ENCODE measurements at places on chromosomes 3 and 15.

DNA sequence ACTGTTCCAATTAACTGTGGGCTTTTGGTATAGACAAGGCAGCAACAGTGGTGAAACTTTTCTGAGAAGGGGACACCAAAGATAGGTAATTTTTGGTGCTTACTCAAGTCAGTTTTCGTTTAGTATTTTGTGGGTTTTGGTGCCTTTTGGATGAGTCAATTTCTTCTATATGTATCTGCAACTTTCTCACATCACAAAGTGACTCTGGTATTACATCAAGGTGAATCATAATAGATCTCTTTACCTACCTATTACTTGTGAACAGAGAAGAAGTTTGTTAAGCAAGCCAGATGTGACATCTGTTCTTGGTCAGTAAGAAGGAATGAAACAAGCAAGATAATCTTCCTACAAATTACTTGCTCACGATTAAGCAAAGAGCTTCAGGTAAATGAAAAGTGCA is 732.4 kb upstream of the DPPA4 start:
- DNase-seq, result no peak

DNA sequence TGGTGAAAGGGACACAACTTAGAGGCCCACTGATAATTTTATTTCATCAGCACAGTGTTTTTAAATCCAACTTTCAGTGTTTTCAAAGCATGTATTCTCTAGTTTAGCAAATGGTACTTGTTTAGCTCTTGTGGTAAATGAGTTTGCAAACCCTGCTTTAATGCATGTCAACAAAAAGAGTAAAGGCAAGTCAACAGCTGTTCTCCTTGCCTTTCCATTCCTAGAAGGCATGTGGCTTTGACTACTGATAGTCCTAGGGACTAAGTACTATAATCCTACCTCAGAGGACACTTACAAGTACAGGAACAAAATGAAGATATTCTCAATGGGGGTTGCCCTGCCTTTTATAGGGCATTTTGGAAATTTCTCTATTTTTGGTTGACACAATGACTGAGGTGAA is 13.1 kb downstream of the NPTN start:
- DNase-seq, result no peak

- no peak for DNase-seq
Observed at GRCh38 chr15:78149805-78150751, 916 bp downstream of the IDH3A start.

DNA sequence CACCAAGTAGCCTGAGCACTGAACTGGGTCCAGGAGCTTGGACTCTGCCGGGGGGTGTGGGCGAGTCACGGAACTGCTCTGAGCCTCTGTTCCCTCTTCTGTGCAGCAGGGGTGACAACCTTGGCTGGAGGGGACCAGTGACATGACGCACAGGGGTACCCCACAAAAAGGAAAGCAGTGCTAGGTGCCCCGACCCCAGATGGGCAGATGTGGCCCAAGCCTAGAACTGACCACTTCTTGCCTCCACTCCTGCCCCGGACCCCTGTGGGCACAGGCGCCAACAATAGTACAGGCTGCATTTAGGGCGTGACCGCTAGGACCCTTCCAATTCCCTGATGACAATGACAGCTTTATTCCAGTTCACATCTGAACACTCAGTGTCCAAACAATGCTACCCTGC is 255.9 kb upstream of the LYSMD4 start:
- DNase-seq, result no peak

GRCh38 chr3:3260870-3261269 is 81.4 kb upstream of the CRBN start:
- DNase-seq, result no peak

DNA sequence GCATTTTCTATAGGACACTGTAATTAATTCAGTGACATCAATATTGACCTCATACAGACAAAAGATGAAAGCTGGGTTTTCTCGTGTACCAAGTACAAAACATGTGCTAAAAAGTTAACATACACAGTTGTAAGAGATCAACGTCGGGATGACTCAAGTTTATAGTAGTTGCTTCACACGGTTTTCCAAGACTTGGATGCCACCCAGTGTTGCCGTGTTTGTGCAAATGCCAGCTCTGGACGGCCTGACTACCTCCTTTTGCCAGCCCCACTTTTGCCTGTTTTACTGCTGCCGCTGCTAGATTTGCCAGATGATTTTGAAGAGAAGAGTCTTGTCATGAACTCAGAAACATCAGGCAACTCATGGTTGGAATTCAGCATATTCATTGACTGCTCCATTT is 17.6 kb downstream of the EMC7 start:
- no peak for DNase-seq

DNA sequence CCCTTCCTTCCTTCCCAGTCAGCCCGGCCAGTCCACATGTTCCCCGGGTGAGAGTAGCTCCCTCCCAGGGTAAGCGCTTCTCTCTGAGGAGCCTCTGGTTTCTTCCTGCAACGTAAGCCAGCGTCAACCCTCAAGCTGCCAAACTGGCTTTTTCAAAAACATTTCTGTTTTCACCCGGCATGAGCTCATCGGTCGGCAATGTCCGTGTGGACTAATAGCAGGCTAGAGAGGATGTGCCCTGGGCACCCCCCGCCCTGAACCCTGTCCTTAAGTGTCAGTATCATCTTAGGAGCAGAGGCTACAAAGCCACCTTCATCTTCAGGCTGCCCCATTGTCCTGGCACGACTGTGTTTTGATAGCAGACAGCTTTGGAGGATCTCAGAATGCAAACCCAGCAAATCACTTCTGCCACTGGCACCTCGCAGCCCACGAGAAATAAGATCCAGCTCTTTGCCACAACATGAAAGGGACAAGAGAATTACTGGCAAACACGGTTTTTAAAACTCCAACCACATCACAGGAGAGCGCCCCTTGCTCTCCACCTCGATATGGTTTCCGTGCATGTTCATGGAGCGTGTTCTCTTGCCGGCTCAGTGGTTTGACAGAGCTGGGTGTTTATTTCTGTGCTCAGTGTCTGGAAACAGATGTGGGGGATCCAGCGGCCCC is 9.9 kb downstream of the ALDH1A3 start:
- no peak for DNase-seq

DNA sequence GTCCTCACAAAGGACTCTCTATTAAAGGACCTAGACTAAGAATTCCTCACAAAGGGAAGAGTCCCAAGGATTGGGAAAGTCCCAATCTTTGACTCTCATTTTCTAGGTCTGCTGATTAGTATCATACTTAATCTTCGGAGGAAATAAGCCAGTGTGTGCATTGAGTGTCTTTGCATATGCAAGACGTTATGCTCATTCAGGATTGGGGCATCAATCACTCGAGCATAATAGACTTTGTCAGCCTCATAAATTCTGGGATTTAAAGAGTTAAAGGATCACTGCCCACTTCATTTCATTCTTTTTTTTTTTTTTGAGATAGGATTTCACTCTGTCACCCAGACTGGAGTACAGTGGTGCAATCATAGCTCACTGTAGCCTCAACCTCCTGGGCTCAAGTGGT is 154.3 kb downstream of the RBPMS2 start:
- no peak for DNase-seq

DNA sequence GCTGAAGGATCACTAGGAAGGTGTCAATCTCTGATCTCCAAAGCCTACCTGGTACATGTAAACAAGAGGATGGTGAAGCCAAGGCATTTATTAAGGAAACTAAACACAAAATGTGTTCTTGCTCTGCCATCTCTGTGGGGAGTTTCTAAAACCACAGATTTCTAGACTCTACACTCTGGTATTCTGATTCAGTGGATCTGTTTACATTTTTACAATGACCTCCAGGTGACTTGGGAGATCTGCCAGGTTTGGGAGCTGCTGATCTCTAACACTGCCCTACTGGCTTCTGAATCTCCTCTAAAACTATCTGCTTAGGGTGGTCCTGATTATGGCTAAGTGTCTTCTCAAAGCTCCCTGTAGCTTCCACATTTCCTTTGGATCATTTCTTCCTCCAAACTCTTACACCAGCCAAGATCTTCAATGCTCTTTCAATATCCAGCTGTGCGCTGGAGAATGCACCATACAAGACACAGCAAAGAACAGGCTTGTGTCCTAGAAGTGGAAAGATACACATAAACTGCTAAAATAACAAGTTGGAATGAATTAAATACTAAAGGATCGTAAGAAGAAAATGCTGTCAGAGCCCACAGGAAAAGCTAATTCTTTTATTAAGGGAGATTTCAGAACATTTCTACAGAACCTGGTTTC is 72.7 kb downstream of the GREM1 start:
- no peak for DNase-seq

DNA sequence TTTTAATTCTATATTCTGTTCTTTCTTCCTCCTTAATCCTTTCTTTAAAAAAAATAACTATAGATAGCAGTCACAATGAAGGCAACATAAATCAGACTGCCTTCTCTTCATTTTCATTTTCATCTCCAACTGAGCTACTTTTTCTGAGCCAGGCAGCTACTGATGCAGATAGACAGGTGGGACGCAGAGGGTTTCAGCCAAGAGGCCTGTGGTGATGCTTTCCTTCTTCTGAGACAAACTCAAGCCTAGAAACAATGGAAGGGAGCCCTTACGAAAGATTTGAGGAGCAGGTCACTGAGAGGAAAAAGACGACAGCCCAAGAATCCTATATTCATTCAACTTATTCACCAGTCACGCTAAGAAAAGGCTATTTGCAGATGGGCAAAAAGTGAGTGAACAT is 220.0 kb upstream of the MLF1 start:
- no peak for DNase-seq

DNA sequence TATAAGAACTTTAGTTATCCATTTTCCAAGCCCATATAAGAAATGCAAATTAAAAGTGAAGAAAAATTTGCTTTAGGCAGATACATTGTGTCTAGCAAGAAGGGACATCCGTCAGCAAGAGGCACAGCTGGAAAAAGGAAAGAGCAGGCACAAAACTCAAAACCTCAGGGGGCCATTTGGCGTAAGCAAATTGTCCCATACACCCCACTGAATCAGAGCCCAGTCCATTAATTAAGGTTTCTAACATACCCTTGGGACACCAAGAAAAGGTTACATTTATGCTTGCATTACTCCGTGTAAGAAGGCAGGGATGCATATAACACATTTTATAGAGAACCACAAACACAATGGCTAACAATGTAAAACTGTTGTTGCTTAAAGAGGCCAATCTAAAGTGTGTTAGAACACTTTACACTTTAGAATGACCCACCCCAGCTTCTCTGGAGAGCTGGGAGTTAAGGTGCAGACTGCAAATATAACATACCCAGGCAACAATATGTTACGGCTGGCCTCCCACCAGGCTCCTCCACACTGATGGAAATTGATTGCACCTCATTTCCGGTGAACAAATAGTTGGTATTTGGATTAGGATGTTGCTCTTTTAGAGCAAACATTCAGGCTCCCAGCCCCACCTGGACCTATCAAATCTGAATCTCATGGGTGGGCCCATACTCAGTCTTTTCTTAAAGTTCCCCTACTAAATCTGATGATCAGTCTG is 23.2 kb downstream of the SEMA5B start:
- DNase-seq, result no peak

DNA sequence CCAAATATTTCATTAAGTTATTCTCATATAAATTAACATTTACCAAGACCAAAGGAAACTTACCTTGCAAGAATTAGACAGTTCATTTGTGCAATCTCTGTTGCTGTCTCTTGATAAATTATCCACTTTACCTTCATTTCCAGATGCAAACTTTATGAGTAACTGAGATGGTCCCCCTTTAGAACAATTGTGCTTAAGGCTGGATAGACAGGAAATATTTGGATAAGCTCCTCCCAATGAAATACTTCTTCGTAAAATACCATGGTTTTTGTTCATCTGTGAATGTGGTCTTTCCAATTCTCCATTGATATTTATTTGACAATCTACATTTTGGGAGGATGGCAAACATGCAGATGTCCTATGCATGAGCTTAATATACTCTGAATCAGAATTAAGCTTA is 78.2 kb downstream of the NEDD4 start:
- no peak for DNase-seq

GRCh38 chr3:143604402-143605185 is 243.7 kb downstream of the SLC9A9 start:
- DNase-seq, result no peak

- no peak for DNase-seq
Observed at GRCh38 chr3:24437326-24437725, 57.3 kb downstream of the THRB start.

GRCh38 chr3:66442254-66443117 is 58.3 kb downstream of the LRIG1 start:
- no peak for DNase-seq

- no peak for DNase-seq
Observed at GRCh38 chr3:49841126-49841696, 15.2 kb downstream of the TRAIP start.

DNA sequence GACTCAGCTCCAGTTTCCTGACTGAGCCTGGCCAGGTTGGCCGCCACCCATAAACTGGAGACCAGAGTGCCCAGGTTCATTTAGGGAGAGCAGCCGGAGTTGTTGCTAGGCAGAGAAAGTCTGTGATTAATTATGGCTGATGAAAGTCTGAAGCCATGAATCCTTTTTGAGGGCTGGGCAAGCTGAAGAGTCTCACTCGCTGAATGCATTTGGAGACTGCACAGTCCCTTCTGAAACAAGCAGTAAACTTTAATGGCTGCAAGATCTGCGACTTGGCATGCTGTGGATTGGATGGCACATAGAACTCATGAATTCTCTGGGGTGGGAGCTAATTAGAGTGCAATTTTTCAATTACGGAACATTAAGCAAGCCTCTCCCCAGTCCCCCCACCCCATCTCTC is 282.1 kb downstream of the RPLP1 start:
- no peak for DNase-seq

- no peak for DNase-seq
Observed at GRCh38 chr3:17035033-17035432, 150.3 kb downstream of the PLCL2 start.

GRCh38 chr3:4313606-4314293 is 10.6 kb downstream of the SETMAR start:
- no peak for DNase-seq

DNA sequence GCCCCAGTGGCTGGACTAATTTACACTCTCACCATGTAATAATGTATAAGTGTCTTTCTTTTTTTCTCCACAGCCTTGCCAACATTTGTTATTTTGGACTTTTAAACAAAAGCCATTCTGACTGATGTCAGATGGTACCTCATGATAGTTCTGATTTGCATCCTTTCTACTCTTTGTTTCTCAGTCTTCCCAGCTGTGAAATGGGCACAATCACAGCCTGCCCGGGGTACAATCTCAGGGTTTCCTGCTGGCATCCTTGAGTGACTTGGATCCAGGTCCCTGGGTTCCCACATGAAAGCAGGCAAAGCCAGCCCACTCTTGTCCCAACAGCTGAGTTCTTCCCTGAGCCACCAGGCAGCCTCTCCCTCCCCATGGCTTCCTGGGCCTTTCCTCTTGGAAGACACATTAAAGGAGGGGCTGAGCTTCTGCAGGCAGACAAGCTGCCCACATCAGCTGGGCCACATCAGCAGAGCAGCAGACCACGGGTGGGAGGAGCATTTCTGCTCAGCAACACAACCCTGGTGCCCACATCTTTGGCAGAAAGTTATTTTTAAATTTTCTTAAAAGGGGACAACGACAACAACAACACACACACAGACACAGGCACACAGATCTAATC is 82.0 kb downstream of the MYLK start:
- DNase-seq, result no peak
